Adipocyte (in vitro differentiated cells): ENCODE measurements at places on chromosomes 13 and 19.

DNA sequence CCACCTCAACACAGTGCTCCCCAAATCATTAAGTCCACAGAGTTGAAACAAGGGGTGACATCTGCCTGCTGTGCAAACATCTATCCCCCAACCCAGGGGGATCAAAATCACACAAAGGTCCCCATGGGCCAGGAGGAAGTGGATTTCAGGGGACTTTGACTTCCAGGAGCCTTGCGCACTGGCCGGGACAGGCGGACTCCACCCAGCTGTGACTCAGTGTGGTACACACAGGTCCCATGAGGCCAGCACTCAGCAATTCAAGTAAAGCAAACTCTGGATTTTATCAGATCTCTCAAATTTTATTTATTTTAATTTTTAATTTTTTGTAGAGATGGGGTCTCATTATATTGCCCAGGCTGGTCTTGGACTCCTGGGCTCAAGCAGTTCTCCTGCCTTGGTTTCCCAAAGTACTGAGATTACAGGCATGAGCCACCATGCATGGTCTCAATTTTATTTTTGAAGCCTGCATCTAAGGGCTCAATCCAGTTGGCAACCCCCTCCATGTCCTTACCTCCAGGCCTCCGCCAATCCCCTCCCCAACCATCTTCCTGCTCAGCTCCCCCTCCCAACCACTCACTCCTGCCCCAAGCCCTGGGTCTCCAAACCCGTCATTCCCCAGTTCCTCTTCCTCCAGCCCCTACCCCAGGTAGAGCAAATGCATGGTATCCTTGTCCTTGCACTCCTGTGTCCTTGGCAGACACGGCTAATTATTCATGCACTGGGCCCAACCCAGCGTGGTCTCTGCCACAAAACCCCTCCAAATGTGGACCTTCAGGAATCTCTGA lies 18.2 kb downstream of the ARHGAP33 start:
- DNase-seq, result peak; percentile 6

GRCh38 chr13:110308656-110309359 lies 1.7 kb downstream of the COL4A2 start:
- peak; percentile 53 for DNase-seq

- peak; percentile 94 for DNase-seq
These were observed 38.4 kb upstream of the RCBTB2 start for GRCh38 chr13:48571126-48571913.

- peak; percentile 31 for DNase-seq
These were observed 29.3 kb upstream of the ATP1A3 start for GRCh38 chr19:42023121-42023942.

DNA sequence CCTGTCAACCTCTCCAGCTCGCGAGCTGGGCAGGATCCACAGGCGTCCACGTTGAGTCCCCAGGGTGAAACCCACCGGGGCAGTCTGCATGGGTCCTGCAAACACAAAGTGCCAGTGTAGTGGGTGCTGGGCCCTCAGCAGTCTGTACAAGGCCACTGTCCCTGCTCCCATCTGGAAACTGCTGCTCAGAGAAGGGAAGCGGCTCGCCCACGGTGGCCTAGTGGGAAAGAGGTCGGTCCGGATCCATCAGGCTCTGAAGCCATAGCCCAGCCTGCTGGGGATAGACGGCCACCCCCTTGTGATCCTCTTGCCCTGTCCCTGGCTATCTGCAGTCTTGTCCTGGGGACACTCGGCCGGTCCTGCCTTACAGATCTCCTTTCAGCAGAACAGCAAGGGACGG lies 2.6 kb upstream of the DIRAS1 start:
- no peak for DNase-seq

DNA sequence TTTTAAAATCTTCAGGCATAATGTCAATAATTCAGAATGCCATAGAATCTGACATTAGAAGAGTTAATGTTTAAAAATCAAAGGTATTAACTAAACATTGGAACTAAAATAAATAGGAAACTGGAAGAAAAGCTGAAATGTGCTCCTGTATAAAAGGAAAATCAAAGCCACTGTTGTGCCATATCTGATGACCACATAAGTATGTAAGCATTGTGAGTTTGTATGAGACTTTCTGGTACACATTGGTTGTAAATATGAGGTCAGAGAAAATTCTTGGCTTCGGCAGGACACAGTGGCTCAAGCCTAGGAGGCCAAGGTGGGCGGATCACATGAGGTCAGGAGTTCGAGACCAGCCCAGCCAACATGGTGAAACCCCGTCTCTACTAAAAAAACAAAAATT lies 48.3 kb upstream of the INTS6 start:
- no peak for DNase-seq

GRCh38 chr13:90951663-90952062 lies 395.8 kb upstream of the MIR17HG start:
- DNase-seq, result no peak

DNA sequence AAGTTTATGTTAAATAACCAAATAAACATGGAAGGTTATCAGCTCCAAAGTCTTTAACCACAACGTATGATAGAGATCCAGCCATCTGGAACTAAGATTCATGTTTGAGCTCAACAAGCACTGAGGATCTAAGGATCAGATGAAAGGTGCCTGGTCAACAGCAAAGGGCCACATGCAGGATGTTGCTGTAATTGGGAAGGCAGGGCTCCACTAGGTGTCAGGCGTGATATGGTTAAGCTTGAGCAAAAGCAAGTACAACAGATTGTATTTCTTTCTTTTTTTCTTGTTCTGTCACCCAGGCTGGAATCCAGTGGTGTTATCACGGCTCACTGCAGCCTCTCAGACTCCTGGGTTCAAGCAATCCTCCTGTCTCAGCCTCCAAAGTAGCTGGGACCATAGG lies 12.0 kb downstream of the EBPL start:
- peak; percentile 55 for DNase-seq

DNA sequence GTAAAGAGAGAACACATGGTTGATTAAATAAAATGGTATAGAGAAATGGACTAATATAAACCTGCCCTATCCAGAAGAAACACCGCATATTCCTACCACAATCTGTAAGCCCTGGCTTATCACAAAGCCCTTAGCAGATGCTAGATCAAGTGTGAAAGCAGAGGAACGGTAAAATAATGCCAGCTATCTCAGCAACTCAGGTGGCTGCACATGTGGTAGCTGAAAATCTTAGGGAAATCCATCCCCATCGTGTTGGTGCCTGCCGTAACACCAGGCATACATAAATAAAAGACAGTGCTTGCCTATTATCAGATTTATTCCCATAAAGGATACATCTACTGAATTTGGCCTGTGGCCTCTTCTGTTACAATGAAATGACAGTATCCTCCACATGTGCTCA lies 304.1 kb upstream of the MAB21L1 start:
- no peak for DNase-seq

DNA sequence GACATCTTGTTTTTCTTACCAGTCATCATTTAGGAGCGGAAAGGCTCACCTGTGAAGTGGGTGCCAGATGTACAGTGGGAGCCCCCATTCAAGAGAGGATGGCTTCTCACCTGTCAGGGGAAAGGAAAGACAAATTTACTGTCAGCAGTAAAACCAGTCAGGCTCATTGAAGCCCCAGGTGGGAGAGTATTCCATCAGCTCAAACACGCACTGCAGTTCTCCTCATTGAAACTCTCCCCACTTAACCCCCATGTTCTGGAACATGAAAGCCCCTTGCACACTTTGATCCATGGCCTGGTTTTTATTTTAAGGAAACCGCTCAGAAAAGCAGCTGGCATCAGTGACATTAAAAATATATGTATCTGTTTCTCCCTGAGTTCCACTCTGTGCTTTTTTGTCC lies 401.1 kb upstream of the ZNF507 start:
- DNase-seq, result no peak

GRCh38 chr13:79491715-79492114 lies 10.8 kb downstream of the NDFIP2 start:
- peak; percentile 85 for DNase-seq

DNA sequence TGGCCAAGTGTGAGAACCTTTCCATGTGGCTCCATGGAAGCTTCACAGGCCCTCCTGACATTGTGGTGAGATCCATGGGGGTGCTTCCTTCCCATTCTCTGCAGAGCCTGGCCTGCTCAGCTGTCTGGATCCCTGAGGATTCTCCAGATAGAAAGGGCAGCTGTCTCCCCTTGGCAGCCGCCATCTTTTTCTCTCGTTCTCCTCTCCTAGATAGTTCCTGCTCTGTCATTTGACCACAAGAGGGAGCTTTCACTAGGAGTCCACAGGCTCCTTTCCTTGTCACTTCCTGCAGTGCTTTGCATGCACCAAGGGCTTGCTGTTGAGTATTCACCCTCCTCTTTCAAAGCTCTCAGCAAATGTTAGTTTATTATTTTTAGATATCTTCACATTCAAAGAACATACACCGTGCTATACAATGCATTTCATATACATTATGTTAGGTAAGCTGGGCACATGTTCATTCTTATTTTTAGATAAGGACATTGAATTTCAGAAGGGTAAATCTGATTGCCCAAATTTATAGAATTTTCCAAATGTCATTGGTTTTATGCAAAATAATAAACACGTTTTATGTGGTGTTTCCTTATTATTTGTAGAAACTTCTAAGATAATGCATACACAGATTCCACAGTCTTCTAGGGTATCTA lies 133.2 kb downstream of the FRY start:
- DNase-seq, result peak; percentile 62

GRCh38 chr19:58009666-58010301 lies 7.2 kb upstream of the ZNF606 start:
- DNase-seq, result peak; percentile 42

DNA sequence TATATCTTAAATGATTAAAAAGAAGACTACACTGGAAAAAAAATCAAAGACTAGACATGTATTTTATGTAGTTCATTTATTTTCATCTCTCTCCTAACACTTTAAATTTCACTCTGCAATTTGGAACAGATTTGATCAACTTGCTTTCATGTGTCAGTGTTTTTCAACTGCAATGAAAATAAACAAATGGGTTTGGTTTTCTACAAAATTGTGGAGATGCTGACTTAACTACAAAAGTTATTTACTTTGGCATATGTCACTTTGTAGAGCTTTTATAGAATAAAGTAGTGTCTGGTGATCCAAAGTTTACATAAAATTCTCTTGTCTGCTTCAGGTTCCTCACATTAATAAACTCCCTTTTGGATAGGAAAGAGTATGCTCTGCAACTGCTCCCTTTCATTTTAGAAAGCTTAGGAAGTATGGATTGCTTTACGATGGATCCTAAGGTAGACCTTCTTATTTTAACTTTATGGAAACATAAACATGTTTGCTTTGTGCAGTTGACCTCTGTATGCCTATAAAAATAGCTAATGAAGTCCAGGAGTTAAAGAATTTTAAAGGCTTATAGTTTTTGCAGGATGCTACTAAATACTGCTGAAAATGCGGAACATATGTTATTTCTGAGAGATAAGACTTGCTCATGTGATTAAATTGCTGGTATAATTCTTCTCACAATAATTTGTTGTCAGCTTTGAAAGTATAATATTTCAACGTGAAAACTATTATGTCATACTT lies 815.9 kb downstream of the PCDH9 start:
- DNase-seq, result peak; percentile 30

- no peak for DNase-seq
These were observed 112.1 kb downstream of the ZNF737 start for GRCh38 chr19:20453425-20453935.

- DNase-seq, result peak; percentile 90
These were observed 2.5 kb downstream of the ICAM5 start for GRCh38 chr19:10292206-10292788.

GRCh38 chr13:29684441-29684840 lies 89.0 kb upstream of the SLC7A1 start:
- peak; percentile 42 for DNase-seq

GRCh38 chr13:41674246-41674645 lies 216.9 kb downstream of the RGCC start:
- no peak for DNase-seq

GRCh38 chr19:4657262-4657661 lies 12.9 kb downstream of the MYDGF start:
- no peak for DNase-seq

DNA sequence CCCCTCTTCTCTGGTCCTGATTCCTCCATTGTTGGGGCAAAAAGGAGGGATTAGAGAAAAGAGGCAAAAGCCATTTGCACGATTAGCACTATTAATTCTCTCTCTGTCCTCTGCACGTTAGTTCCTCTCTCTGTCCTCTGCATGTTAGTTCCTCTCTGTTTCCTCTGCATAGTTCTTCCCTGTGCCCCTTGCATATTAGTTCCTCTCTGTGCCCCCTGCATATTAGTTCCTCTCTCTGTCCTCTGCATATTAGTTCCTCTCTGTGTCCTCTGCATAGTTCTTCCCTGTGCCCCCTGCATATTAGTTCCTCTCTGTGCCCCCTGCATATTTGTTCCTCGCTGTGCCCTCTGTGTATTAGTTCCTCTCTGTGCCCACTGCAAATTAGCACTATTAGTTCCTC lies 847.2 kb upstream of the GPC6 start:
- DNase-seq, result no peak

DNA sequence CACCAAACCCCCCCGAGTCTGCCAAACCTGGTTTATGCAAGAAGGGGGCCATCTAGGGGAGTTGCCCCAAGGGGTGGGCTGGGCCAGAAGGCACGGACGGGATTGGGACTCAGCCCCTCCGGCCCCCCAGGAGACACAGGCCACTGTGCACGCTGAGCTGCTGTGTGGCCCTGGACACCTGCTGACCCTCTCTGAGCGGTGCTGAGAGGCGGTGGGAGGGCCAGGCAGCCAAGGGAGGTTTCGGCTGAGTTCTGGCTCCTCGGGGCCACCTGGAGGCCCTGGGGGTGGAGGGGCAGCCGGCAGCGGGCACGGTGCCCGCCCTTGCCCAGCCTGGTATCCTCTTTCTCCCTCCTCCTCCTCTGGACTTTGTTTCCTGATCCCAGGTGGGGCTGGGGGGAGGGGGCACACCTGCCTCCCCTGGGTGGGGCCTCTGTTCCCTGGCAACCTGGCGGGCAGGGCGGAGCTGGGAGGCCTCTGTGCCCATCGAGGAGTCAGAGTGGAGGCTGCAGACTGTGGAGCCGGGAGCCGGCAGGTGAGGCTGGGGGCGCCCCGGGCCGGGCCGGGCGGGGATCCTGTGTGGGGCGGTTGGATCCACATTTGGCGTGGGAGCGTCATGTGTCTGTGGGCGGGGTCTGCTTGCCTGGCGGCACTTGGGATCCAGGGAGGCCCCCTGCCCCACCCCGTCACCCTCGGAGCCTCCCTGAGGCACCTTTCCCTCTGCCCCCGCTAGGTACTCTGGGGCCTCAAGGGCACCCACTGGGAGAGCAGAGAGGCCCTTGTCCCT lies at the start of gene MISP:
MISP (plus strand) TSS at position 473 of the 784 bp plus-strand sequence. CDS start 5,835 bp downstream, outside the sequence.
- no peak for DNase-seq

GRCh38 chr13:64723724-64724123 lies 2506.4 kb downstream of the PCDH9 start:
- DNase-seq, result peak; percentile 78

DNA sequence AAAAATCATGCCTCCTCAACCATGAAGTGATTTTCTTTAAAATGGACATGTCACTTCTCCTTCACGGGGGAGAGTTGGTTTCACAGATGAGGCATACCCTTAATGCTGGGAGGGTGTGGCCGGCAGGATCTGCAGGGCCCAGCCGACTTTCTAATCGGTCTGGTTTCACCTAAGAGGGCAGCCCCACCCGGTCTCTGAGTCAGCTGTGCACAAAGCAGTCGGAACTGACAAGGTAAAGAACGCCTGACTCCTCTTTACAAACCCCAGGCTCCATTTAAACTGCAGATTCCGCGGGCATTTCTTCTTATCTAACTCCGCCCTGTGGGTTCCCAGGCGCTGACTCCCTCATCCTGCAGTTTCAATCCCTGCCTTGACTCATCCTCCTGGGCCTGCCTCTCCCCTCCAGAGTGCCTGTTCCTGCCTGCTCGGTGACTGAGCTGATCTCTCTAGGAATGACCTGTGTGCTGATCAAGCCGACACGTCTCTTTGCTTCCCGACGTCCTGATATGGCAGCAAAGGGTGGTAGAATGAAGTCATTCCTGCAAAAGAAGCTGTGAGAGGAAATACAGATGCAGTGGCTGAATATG lies 63.4 kb downstream of the EFNB2 start:
- peak; percentile 80 for DNase-seq

GRCh38 chr19:3683405-3684053 lies 16.7 kb downstream of the PIP5K1C start:
- no peak for DNase-seq
